ENCODE measurements at places on chromosomes 12 and 14. TPM values are rescaled to one million over a fixed set of nuclear protein-coding genes. Genes with fewer than 3 reads are reported as not detected.

DNA sequence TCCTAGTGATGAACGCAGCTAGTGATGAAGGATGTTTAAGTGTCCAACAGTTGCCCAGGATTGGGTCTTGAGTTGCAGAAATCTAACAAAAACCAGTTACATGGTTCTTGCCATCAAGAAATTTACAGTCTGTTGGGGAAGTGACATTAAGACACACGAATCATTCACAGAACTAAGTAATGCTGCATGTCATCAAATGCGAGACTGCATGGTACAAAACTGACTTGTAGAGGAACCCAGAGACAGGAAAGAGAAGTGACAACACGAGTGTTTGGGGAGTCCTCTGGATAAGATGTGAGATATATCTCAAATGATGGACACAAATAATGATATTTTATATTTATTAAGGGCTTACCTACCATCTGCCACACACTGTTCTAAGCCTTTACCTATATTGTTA lies 6.1 kb upstream of the SYNE3 start:
- DNase-seq: no peak

GRCh38 chr12:3892631-3893030 lies 19.4 kb upstream of the PARP11 start:
- DNase-seq: no peak

DNA sequence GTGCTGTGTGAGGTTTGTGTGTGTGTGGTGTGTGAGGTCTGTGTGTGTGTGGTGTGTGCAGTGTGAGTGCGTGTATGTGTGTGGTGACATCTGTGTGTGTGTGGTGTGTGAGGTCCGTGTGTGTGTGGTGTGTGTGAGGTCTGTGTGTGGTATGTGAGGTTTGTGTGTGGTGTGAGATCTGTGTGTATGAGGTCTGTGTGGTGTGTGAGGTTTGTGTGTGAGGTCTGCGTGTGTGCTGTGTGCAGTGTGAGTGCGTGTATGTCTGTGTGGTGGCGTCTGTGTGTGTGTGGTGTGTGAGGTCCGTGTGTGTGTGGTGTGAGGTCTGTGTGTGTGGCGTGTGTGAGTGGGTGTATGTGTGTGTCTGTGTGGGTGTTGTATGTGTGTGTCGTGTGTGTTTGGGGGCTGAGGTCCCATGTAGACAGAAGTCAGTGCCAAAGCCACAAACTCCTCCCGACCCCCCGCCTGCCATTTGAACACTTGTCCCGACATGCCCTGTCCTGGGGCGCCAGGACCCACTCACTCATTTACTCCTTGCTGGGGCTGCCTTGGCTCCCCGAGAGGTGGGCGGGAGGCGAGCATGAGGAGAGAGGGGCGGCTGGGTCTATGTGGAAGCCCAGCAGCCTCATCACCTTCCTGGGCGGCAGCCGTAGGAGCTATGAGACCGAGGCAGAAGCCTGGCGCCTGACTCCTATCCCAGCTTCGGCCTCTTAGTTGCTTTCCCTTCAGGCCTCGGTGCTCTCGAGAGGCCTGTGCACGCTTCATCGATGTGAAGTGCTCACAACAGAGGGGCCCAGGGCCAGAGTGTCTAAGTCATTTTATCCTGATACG lies 20.5 kb downstream of the RILPL1 start:
- no peak for DNase-seq

GRCh38 chr12:64500394-64500793 lies 48.5 kb downstream of the TBK1 start:
- no peak for DNase-seq

GRCh38 chr14:22131749-22132476 lies 457.1 kb downstream of the DAD1 start:
- DNase-seq: peak; percentile 47

DNA sequence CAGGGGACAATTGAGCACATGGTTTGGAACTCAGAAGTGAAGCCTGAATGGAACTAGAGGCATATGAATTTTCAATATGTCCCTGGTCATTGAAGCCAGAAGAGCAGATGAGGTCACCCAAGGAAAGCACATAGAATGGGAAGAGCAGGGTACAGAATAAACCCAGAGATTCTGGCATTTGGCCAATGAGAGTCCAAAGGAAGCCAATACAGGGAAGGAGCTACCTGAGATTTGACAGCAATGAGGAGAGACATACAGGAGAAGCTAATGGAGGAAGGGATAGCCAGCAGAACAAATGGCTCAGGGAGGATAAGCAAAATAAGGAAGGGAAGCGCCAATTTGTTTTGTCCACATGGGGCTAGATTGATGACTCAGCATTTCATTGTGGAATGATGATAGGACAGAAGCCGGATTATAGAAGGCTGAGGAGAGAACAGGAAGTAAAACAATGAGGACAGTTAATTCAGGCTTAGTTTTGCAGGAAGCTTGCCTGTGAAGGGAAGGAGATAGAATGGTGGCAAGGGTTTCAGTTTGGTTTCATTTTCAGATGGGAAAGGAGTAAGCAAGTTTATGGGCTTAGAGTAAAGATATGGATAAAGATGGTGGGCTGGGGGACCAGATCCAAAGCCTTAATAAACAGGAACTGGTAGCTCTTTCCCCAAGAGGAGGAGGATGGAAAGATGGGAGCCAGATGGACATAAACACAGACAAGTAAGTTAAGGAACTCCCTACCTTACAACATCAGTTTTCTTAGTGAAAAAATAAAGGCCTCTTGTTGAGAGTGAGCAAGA lies 3.2 kb upstream of the SPTSSA start:
- DNase-seq: no peak

DNA sequence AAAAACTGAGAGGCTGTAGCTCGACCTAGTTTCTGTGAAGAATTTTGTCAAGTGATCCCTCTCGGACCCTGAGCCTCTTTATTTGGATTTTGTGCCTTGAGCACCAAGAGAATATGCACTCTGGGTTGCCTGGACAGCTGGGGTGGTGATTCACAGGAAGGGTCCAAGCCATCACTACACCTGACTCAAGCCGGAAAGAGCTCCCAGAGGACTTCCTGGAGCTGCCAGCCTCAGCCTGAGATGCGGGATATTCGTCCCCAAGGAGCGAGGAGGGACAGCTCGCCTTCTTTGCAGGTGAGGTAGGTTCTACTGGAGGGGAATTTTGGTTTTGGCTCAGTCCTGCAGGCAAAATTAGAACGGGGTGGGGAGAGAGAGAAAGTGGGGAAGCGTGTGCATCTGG lies 94.3 kb downstream of the GALNT8 start:
- DNase-seq: no peak

GRCh38 chr12:16515666-16516065 lies 90.3 kb downstream of the LMO3 start:
- DNase-seq: no peak

GRCh38 chr12:105947906-105948305 lies 190.8 kb downstream of the NUAK1 start:
- DNase-seq: no peak

DNA sequence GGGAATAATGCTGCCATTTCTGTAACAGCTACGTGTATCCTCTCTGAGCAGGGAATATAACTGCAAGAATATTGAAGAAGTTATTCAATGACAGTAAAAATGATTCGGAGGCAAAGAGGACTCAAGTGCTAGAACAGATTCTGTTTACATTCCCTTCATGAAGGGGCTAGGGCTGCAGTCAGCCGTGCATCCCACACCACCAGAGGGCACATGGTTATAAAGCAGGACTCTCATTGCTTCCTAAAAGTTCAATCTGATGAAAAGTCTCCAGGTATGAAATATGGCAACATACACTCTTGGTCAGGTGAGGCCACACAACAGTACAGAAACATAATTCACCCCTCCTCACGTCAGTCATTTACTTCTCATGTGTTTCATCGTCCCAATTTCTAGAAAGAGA lies 34.0 kb downstream of the TCHP start:
- peak; percentile 49 for DNase-seq

DNA sequence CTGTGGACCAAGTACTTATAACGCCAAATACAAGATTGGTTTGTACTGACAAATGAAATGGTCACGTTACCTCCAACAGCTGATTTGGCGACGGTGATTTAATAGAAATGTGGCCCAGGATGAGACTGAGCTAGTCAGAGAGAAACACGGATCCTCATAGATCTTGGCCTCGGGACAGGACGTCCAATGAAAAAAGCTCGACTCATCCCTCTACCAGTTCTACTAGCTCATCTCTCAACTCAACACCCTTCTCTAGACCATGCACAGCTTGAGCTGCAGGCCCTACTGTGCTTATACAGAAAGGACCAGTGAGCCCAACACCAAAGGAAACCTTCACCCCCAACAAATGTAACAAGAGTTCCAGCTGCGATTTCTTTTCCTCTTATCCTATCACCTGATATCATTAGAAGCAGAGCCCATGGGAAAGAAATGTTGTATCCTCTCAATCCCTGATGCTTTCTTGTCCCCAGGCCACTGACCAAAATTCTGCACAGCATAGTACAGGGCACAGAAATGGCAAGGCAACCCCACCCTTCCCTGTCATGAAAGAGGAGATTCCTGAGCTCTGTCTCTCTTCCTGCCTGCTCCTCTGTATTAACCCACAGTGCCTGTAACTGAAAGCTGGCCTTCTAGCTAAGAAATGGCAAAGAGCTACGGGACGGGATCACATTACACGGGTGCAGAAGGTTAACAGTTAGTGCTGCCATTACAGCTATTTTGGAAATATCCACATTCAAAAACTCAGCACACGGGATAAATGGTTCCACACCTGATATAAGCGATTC lies 39.2 kb downstream of the DICER1 start:
- no peak for DNase-seq

DNA sequence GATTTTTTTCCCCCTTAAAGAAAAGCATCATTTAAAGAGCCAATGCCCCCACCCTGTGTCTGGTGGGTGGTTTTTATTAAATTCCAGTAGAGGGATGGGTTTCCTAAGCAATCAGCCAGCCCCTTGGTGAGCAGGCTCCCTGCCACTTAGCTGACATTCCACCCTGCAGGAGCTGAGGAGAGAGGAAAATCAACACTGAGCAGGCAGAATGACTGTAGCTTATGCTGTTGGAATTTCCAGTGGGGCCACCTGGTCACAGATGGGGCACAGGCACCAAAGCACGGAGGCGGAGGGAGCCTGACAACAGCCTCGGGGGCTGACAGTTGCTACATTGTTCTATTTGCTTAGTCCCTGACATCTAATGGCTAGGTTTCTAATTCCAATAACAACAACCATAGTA lies 127.7 kb downstream of the TMEM30B start:
- no peak for DNase-seq

DNA sequence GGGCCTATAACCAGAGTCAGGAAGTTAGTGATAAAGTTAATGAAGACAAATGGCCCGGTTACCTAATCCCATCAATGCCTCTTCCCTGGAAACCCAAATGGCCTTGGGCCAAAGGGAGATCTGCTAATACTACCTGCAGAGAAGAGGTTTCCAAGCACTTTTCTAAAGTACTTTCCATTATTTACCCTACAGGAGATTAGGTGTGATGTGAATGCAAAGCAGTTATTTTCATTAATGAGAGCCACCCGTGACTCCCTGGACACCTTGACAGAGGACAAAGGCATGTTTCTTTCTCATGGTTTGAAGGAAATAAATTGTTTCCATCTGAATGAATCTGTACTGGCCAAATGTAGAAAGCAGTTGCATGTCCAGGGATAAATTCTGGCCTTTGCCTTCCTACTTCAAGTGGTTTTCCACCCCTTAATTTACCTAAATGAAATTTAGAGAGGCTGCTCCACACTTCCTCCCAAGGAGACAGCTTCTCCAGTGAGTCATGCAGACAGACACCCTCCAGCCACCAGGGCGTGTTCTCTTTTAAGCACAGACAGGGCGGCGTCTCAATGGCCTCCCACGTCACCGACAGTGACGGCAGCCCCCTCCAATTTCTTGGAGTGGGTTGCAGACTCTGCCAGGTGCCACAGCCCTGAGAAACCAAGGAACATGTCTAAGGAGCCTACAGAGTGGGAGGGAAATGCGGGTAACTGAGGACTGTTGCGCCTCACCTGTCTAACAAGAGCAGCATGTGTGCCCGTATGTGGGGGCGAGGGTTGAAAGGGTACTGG lies 43.9 kb upstream of the GNPNAT1 start:
- no peak for DNase-seq

- DNase-seq: peak; percentile 54
These were observed 56.8 kb downstream of the DUSP16 start for GRCh38 chr12:12505544-12506495.

GRCh38 chr12:2892246-2892645 lies 1.6 kb downstream of the TULP3 start:
- DNase-seq: no peak

- DNase-seq: no peak
These were observed 16.2 kb downstream of the SPIC start for GRCh38 chr12:101491329-101491728.

DNA sequence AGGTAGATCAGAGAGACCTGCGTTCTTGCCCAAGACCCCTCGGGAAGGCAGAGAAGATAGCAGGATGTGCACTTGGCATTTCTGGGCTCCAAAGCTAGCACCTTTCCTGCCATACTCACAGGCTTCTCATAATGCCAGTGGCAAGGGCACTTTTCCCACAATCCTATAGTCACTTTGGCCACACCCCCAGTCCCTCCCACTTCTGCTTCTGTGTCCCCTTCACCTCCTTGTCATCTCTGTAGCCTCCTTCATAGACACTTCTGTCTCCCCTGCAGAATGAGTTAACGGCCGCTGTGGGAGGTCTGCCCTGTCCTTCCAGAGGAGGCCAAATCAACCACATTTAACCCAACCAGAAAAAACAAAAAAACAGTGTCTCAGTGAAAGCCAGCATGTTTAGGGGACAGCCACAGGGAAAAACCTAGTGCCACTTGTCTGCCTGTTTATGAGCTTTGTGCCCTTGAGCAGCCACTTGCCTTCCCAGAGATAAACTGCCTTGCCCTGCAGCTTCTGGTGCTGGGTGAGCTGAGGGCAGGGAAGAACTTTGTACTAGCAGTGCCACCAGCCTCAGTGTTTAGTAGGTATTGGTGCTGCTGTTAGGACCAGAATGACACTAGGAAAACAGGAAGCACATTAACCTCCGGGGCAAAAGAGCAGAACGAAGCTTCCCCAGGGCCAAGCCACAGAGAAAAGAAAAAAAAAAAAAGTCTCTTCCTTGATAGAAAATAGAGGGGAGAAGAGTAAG lies 193.0 kb upstream of the PWP1 start:
- DNase-seq: no peak

GRCh38 chr12:11812586-11813437 lies 163.3 kb downstream of the ETV6 start:
- peak; percentile 15 for DNase-seq

KRT78 gene
- total RNA-seq: not detected

NEUROD4 gene
- not detected for total RNA-seq

NINJ2 gene
- 2.5 TPM for total RNA-seq

PPM1H gene
- not detected for total RNA-seq

AKAP6 gene
- 1.2 TPM for total RNA-seq

PYGL gene
- 1.6 TPM for total RNA-seq

NKX2-1 gene
- total RNA-seq: 0.25 TPM

ATG2B gene
- 12.9 TPM for total RNA-seq

Data from activated CD8-positive, alpha-beta T cell treated with anti-CD3 and anti-CD28 coated beads for 36 hours (primary cell).